ENCODE measurements at places on chromosomes 4 and X. TPM values are rescaled to one million over a fixed set of nuclear protein-coding genes. Genes with fewer than 3 reads are reported as not detected.

DNA sequence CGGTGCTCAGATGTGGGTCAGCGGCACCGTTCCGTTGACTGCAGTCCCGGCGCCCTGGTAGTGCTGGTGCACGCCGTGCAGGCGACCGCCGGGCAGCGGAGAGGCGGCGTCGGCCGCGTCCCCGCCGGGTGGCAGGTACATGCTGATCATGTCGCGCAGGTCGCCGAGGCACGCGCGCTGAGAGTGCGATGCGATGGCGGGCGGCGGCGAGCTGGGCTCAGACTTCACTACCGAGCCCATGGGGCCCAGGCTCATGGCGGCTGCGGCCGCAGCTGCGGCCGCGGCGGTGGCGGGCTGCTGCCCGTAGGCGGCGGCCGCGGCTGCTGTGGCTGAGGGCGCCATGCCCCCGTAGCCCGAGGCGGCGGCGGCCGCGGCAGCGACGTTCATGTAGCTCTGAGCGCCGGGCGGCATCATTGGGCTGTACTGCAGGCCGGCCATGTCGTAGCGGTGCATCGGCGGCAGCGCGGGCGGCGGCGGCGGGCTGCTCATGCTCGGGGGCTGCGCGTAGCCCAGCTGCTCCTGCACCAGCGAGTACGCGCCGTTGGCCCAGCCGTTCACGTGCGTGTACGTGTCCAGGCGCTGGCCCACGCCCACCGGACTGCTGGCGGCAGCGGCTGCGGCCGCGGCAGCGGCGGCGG lies 1.0 kb downstream of the SOX3 start:
- ATAC-seq = no peak

Gene MAGEB17
- not detected for total RNA-seq

- ATAC-seq = no peak
Observed at GRCh38 chr4:87092389-87093141, 127.9 kb downstream of the KLHL8 start.

DNA sequence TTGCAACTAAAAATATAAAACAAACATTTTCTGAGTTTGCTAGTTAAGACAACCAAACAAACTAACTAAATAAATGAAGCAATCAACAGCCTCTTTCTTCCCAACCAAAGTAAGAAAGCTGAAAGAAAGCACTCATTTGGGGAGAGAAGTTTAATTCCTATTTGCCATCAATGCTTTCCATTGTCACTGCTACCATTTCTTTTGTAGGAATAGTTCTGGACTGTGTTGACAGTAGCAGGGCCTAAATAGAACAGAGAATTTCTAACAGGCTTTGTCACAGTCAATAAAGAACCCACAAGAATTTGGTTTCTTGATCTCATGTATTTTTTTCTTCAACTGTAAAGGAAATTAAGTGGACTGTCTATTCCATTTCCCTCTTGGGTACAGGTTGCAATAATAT lies 1886.4 kb upstream of the TENM3 start:
- no peak for ATAC-seq

- no peak for ATAC-seq
Observed at GRCh38 chr4:39900966-39901365, 76.7 kb downstream of the PDS5A start.

GRCh38 chr4:169727616-169728015 lies 30.1 kb downstream of the HPF1 start:
- no peak for ATAC-seq

Gene AVPR2
- total RNA-seq = 0.32 TPM

Gene CENPVL1
- not detected for total RNA-seq

- ATAC-seq = no peak
Observed at GRCh38 chr4:130812117-130812765, 1716.3 kb downstream of the C4orf33 start.

DNA sequence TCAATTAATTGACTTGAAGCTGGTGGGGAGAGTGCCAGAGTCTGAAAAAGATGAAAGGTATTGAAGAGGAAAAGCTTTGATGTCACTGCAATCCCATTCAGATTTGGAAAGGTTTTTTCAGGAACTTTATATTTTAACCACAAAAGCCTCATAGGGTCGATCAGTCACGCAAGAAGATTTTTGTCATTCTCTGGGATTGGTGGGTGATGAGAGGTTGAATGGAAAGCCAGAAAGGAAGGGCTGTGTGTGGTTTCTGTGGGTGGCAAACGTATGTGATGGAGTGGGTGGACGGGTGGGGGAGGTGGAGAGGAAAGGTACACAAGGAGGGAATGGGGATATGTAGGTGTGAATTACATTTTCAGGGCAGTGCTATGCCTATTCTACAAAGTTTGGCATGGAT lies 173.8 kb upstream of the SCML1 start:
- ATAC-seq = no peak

DNA sequence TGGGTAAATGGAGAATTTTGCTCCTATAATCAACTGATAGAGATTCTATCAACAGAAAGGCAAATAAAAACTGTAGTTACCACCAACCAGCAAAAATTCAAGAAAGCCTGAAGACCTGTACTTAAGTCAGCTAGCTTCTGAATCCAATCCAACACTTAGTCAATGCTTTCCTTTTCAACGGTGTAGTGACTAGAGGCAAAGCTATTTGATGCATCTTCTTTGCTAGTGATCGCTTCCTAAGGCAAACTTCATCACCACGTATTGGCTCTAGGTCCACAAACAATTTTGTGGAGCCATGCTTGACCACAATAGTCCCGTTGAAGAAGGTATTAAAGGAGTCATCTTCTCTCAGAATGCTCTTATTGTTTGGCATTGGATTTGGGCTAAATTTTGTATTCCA lies 25.0 kb upstream of the UBA6 start:
- ATAC-seq = no peak

DNA sequence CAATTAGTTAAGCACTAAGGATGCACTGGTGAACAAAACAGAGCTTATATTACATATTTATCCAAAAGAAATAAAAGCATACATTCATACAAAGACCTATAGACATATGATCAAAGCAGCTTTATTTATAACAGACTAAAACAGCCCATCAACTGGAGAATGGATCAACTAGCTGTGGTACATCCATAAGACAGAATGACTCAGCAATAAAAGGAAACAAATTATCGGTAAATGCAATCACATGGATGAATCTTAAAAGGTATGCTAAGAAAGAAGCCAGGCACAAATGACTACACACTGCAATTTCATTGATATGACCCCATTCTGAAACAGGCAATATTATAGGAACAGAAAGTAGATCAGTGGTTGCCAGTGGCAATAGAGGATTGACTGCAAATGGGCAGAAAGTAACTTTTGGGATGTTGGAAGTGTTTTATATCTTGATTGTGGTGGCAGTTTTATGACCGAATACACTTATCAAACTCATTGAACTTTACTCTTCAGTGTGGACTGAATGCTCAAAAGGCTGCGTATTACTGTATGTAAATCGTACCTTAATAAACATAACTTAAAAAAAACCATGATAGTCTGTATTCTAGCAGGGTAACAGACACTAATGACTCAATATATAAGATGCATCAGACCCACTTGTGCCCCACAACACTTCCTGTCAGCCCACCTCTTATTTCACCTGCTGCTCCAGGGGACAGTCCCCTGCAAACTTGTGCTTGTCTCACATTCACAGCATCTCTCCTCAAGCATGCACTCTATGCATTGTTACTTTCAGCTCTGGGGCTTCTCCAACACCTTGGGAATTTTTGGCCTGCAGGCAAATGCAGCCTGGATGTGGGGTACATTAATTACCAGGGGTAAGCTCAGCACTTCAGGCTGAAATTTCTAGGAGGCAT lies 59.1 kb downstream of the MID1IP1 start:
- peak; percentile 81 for ATAC-seq

- ATAC-seq = no peak
Observed at GRCh38 chr4:176038789-176039188, 26.9 kb upstream of the WDR17 start.

DNA sequence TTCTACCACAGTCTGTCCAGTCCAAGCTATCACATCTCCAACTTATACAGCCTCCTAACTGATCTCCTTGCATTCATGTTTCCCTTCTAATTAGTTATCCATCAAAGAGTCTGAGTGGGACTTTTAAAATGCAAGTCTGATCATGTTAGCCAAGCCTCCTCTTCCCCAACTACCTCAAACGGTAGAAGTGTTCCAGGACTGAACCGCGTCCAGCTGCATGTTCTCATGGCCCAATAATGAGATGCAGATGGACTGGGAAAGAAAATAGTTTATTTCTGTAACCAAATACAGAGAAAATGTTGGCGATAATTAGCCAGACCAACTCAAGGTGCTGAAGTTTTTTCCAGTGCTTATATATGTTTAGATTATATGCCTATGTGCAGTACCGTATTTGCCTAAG lies 46.6 kb upstream of the PPP1R2C start:
- no peak for ATAC-seq

- ATAC-seq = no peak
Observed at GRCh38 chr4:140757232-140757630, 1.0 kb upstream of the TBC1D9 start.

Gene APELA
- not detected for total RNA-seq

Gene PRPS1
- 107 TPM for total RNA-seq

DNA sequence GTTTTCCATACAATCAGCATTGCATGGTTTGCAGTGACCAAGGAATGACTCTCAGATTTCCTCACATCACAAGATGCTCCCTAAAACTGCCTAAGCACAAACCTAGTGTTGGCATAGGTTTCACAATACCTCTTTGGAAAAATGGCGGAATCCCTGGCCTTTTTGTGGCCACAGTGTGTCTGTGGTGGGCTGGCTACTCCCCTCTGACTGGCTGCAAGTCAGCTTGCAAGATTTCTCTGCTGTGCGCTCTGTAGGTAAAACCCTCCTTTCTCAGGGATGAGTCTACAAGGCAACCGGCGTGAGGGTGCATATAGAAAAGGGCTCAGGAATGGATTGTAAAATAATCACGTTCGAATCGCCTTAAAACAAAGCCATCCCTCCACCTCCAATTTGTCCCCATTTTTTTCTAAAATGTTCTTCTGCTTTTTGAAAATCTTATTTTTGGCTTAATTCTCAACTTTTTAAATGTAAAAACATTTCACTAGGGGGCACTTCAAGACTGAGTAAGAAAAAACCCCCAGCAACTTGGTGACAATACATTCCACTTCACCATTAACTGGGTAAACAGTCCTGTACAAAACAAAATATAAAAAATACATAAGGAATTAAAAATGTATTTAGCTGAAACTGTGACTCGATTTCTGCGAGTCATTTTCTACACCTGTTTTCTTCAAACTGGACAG lies 235.6 kb downstream of the STIM2 start:
- no peak for ATAC-seq

DNA sequence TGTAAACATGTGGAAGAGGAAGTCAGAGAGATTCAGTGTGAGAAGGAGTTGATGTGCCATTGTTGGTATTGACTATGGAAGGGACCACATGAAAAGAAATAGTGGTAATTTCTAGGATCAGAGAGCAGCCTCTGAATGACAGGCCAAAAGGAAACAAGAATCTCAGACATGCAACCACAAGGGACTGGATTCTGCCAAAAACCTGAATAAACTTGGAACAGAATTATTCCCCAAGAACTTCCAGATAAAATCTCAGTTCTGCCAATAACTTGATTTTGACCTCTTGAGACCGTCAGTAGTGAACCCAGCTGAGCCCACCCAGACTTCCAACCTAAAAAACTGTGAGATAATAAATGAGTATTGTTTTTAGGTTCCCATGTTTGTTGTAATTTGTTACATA lies 653.6 kb upstream of the NR3C2 start:
- no peak for ATAC-seq

DNA sequence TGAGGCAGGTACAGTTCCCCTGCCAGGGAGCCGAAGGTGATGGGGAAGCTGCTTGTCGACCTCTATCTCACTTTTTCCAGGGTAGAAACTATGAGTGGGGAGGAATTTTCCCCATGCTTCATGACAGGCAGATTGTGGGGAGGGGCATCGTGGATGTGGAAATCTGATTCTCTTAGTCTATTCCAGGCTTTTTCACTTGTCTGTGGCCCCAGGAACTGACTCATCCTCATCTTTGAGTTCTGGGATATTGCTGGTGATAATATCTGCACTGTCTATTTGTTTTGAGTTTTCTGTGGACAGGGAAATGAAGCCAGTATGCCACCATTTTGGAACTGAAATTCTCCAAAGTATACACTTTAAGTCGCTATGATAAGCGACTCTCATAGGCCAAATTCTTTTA lies 7.6 kb upstream of the TLR2 start:
- ATAC-seq = no peak

Gene ZDHHC15
- total RNA-seq = 0.32 TPM

DNA sequence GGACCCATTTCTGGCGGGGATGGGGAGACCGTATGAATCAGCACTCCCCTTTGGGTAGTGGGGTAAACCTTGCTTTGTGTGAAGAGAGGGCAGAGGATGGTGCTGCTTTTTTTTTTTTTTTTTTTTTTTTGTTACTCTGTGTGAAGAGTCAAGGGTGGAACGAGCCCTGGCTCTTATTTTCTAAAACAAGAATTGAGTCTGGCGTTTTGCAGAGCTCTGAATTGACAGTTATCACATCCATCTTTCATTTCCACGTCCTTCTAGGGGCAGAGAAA lies 1.2 kb downstream of the SLAIN2 start:
- ATAC-seq = no peak

Gene TSR2
- total RNA-seq = 27.5 TPM

DNA sequence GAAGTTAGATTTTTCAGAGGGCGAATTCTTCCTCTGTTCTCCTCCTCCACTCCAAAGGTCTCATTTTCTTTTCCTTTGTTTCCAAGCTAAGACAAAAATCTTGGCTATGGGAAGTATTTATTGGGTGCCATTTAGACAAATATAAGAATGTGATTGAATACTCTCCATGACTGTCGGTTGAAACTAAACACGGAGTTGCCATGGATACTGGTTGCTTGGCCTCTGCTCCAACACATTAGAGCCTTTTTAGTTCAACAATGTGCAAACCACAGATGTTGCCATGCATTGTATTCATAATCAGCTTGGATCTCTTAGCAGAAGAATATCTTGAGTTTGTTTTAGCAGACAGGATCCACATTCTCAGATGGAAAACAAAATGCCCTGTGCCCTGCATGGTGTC lies 366.5 kb upstream of the LCORL start:
- ATAC-seq = no peak

Gene FAM47C
- total RNA-seq = not detected

Gene PCDH19
- total RNA-seq = not detected

Gene CDX4
- total RNA-seq = not detected

- no peak for ATAC-seq
Observed at GRCh38 chr4:93767917-93768316, 60.6 kb upstream of the ATOH1 start.

DNA sequence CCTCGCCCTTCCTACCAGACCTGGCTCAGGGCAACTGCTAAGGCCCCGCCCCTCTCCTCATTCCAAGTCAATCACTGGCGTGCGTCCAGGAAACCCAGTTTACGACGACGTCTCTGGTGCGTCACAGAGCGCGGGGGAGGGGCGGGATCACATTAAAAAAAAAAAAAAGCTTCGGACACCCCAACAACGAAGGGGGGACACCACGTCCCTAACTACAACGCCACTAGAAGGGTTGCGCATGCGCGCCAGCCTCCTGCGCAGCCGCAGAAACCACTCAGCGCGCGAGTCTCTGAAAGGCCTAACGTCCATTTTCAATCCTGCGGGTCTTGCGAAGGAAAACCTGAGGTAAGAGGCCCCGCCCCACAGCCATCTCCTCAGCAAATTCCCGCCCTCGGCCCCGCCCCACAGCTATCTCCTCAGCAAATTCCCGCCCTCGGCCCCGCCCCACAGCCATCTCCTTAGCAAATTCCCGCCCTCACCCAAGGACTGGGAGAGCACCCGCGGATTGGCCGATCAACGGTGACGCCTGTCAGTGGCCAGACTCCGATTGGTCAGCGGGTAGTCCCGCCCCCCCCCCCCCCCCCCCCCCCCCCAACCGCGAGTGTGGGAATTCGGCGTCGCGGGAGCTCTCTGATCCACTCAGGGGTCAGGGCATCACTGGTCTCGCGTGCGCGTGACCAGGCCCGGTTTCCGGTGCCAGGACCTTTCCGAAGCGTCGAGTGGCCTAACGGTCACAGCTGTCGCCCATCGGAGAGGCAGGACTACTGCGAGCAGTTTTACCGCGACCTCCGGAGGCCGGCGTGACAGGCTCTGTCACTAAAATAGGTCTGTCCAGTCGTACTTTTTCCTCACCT lies at the start of gene SCML1:
Gene SCML1 (plus strand): TSS at position 638 of the 854 bp plus-strand sequence. CDS start 6,694 bp downstream, outside the sequence.
- ATAC-seq = peak; percentile 88
